Pancreas (tissue), 10 donors: ENCODE measurements at places on chromosomes 1 and 21. TPM values are rescaled to one million over a fixed set of nuclear protein-coding genes. Genes with fewer than 3 reads are reported as not detected.

DNA sequence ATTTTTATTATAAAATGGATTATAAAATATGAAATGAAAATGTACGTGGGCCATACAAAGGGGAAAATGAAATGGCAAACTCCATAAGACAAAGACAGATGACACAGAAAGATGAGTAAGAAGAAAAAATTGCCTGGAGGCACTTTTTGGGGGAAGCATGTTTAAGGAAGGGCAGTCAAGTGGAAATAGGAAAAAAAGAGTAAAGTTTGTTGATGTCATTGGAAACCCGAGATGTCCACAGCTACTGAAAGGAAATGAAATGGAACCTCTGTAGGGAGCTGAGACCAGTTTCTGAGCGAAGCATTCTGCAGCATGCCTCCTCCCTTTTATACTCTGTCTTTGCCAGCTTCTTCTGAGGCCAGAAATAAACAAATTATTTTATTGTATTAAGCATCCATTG is 203.4 kb upstream of the UBE2U start:
- H3K27me3 ChIP-seq, result no peaks in the 10 kb centered on the region
- H3K4me1 ChIP-seq, result peaks cover 6% of the 10 kb centered on the region
- H3K4me3 ChIP-seq, result no peak overlapping the region
- H3K36me3 ChIP-seq, result no peaks in the 10 kb centered on the region

- no peak overlapping the region for H3K4me3 ChIP-seq
- no peaks in the 10 kb centered on the region for H3K36me3 ChIP-seq
- no peak for DNase-seq
- no peaks in the 10 kb centered on the region for H3K27me3 ChIP-seq
- no peak overlapping the region for H3K27ac ChIP-seq
Measured at GRCh38 chr1:37354876-37355650, 119.3 kb upstream of the ZC3H12A start.

DNA sequence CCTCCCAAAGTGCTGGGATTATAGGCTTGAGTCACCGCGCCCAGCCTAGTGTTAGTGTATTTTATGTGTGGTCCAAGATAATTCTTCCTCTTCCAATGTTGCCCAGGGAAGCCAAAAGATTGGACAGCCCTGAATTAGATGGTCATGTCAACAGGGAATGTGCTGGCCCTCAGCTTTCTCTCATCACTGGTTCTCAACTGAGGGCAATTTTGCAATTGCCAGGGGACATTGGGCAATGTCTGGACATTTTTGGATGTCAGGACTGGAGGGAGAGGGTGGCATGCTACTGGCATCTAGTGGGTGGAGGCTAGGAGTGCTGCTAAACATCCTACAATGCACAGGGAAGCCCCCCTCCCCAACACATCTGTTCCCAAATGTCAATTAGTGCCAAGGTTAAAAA is 95.0 kb downstream of the LAMC2 start:
- H3K4me3 ChIP-seq, result no peak overlapping the region
- peaks cover 15% of the 10 kb centered on the region for H3K4me1 ChIP-seq
- no peaks in the 10 kb centered on the region for H3K27me3 ChIP-seq
- H3K36me3 ChIP-seq, result no peaks in the 10 kb centered on the region
- no peak overlapping the region for H3K27ac ChIP-seq
- DNase-seq, result no peak

- H3K36me3 ChIP-seq, result no peaks in the 10 kb centered on the region
- H3K27ac ChIP-seq, result no peak overlapping the region
- H3K4me1 ChIP-seq, result peaks cover 3% of the 10 kb centered on the region
- no peaks in the 10 kb centered on the region for H3K27me3 ChIP-seq
- DNase-seq, result no peak
Measured at GRCh38 chr1:172936088-172936645, 114.6 kb downstream of the TNFSF18 start.

DNA sequence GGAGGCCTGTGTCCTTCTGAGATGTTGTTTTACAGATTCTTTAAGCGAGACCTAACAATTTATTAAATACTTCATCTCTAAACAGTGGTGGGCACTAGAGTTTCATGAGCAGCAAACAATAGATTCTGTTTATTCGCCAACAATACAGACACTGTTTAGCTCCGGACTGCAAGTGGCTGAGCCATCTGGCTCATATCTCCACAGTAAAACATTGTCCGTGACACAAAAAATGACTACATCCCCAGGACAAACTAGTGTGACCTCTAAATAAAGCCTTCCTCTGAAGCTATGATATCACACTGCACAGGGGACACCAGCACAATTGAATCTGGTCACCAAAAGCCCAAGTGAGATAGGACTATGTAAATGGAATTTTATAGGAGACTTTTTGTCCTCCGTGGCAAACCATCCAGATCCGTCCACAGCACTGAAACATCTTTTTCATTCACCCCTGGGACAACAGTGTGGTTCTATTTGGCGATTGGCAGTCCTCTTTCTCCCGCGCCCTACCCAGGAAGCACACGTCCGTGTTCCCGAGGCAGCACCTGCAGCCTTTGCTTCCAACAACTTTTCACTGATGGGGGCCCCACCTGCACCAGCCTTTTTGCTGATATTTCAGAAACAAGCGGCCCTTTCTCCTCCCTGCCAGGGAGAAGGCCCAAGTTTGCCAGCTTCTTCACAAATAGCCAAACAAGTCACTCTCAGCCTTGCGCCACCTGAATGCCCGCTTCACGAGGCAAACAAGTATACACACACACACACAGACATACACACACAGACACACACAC is 47.4 kb downstream of the OLIG1 start:
- no peaks in the 10 kb centered on the region for H3K4me1 ChIP-seq
- no peaks in the 10 kb centered on the region for H3K36me3 ChIP-seq
- no peak overlapping the region for H3K4me3 ChIP-seq
- no peak overlapping the region for H3K27ac ChIP-seq
- H3K27me3 ChIP-seq, result no peaks in the 10 kb centered on the region
- DNase-seq, result no peak

The CCDC24 gene
- 13.2 TPM for total RNA-seq

The MEX3A gene
- 0.28 TPM for total RNA-seq

DNA sequence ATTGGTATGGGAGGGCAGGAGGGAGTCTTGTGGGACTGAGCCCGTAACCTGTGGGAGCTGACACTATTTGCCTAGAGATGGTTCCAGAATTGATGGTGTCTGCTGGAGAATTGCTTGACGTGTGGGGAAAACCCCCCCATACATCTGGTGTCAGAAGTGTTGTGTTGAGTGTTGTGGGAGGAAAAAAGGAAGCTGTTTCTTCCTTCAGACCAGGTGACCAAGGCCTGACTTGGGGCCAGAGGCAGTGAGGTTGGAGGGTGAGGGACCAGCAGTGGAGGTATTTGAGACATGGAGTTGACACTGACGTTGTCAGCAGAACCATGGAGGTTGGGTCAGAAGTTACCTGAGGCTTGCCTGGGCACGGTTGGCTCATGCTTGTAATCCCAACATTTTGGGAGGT is 8.3 kb downstream of the SHISAL2A start:
- DNase-seq, result no peak
- no peak overlapping the region for H3K27ac ChIP-seq
- no peaks in the 10 kb centered on the region for H3K27me3 ChIP-seq
- H3K4me3 ChIP-seq, result no peak overlapping the region
